ENCODE measurements at places on chromosomes 12 and 14. TPM values are rescaled to one million over a fixed set of nuclear protein-coding genes. Genes with fewer than 3 reads are reported as not detected.
A peak's percentile ranks its signal among the peaks of the same experiment; 100 is the strongest.

DNA sequence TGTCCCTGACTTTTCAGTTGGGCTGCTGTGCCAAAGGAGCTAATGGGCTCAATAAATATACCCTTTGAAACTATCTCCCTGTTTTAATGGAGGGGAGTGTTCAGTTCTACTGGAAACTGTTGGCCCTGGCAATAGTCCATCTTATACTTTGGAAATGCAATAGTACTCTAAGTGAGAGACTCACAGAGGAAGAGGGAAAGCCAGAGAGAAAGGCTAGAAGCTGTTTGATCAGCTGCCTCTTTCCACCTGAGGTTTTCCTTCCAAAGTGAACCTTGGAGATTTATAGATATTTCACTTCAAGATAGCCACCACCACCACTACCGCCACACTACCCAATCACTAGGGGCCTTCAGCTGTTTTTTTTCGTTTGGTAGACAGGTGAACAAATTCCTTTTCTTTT, 93.6 kb upstream of the CCDC91 start:
- DNase-seq: no peak

DNA sequence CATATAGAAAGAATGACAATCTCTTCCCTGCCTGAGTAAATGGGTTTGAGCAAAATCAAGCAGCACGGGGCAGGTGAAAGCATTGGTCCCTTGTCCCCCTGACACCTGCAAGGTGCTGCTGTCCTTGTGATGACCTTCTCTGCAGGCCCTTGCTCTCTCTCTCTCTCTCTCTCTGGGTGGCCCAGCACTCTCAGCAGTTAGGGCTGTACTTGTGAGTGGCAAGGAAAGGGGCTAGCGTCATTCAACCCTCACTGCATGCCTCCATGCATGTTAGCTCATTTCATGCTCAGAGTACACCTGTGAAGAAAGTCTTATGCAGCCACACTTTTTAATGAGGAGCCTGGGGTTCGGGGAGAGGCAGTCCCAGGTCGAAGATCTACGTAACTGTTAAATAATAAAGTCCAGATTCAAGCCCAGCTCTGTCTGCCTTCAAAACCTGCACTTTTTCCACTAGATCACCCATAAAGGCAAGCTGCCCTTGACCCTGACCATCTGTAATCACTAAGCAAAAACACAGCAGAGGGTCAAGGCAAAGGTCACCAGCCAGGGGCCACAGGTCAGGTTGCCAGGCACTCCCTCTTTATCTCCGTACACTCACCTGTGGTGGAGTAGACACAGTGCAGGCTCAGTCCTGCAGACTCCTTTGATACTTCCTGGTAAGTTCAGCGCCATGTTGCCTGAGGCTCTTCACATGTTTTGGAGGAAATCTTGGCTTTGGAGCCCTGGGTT, 44.9 kb upstream of the CLMN start:
- DNase-seq: no peak

DNA sequence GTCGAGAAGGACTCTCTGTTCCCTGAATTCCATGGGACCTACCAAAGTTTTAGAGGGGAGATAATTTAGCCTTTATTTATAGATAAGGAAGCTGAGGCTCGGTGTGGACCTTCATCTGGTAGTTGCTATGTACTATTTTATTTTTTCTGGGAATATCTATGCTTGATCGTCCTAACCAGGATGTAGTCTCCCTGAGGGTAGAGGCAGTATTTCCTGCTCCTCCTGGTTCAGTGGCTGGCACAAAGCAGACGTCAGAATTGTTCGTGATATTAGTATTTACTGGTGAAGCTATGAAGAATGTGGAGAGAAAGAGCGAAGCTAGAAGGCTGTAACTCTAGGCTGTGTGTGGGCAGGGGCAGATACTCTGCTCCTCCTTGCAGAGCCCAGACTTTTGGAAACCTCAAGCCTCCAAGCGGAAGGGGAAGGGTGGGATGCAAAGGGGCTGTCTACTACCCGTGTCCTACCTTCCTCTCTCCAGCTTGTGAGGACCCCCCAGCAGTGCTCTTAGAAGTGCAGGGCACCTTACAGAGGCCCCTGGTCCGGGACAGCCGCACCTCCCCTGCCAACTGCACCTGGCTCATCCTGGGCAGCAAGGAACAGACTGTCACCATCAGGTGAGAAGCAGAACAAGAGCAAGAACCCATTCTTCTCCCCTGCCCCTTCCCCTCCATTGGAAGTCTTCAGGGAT, 1.4 kb downstream of the LRP10 start:
- DNase-seq: no peak

GRCh38 chr14:53619691-53620231, 336.9 kb downstream of the BMP4 start:
- peak; percentile 64 for DNase-seq

DNA sequence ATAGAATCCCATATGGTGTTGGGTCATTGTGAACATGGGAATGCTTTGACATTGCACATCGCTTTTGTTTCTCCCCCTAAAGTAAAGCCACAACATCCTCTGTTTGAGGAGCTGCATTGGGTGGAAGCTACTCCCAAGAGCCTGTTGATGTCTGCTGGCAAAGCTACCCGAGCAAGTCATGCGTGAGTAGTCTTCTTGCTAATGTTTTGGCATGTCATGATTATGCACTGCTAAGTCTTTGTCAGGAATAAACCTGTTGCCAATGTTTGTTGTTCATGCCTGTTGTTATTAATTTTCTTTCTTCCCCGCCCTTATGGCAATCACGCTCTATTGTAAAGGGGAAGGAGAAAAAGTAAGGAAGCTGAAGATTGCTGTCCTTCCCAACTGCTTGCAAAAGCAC, 97.3 kb downstream of the EXOC5 start:
- DNase-seq: no peak

GRCh38 chr12:44647917-44648690, 228.0 kb downstream of the NELL2 start:
- no peak for DNase-seq

DNA sequence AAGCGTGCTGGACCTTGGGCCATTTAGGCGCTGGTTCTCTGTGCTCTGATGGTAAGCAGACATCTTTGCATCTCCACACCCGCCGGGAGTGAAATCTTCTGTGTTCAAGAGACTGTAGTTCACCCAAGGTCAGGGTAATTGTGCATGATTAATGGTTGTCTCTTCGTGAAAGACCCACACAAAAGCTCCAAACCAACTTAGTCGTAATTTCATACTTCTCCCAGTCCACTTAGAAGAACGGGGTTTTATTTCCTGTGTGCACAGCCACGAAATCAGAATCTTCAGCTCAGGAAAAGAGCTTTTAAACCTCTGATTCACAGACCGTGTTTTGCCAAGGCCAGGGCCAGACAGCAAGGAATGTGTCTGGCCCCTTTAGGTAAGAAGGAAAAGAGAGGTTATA, 640.9 kb downstream of the MED13L start:
- DNase-seq: no peak

DNA sequence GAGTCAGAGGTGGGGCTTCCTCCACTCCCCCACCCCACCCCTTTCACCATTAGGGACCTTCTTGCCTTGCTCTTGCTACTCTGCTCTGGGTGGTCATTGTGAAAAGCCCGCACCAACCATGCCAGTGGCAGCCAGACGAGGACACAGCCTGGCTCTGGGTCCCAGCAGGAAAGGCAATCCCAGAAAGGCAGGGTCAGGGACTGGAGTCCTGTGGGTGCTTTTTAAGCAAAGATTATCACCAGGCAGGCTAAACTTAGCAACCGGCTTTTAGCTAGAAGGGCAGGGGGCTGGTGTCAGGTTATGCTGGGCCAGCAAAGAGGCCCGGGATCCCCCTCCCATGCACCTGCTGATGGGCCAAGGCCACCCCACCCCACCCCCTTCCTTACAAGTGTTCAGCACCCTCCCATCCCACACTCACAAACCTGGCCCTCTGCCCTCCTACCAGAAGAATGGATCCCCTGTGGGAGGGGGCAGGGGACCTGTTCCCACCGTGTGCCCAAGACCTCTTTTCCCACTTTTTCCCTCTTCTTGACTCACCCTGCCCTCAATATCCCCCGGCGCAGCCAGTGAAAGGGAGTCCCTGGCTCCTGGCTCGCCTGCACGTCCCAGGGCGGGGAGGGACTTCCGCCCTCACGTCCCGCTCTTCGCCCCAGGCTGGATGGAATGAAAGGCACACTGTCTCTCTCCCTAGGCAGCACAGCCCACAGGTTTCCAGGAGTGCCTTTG, 1.2 kb upstream of the GAPDH start:
- DNase-seq: peak; percentile 76

DNA sequence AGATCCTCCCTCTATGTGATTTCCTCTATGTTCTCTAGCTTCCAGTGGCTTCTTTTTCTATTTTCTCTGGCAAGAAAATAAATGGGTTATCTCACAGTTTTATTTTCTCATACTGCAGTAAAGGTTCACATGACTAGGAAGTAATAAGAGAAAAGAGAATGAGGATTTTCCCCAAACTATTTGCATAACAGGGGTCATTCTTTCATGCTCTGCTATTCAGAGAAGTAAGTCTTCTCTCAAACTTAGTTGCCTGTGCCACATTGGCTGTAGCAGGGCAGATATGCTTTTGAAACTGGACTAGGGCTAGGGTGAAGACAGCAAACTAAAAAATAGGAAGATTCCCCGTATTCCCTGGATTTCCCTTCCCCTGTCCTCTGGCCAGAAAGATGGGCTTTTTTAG, 57.4 kb downstream of the ACSM4 start:
- no peak for DNase-seq

DNA sequence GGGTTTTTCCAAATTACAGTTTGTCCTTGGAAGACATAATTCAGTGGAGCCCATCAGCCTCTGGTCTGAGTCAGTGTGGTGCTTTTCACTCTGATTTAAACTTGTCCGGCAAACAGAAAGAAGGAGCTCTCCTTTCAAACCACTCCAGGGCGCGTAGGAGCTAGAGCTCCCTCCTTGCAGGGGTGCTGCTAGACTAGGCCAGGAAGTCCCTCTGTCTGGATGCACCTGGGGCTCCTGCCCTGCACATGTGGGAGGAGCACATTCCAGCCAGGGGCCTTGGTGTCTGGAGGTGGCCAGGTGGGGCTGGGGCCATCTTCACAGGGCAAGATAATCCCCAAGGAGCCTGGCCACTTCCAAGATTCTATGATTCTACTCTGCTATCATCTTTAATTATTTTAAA, 3.1 kb downstream of the SERPINA3 start:
- DNase-seq: no peak

- DNase-seq: peak; percentile 21
Measured at GRCh38 chr14:39175445-39176262, 600 bp downstream of the PNN start.

DNA sequence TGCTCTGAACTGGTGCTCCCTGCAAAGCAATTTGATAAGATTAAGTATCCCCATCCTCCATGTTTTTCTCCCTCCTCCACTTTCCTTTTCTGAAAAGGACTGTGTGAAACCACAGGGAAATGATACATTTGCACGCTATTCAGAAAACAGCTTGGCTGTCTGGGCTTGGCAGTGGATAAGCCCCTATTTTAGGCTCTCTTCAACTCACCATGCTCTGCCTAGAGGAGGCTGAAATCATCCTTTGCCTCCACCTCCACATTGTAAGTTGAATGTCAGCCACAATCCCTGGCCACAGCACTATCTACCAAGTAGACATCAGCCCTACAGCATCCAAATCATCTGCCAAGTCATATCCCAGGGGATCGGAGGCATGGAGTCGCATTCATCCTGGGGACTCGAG, 642.3 kb downstream of the RPS29 start:
- DNase-seq: no peak

GRCh38 chr14:103838117-103838516, 9.3 kb downstream of the PPP1R13B start:
- no peak for DNase-seq

DNA sequence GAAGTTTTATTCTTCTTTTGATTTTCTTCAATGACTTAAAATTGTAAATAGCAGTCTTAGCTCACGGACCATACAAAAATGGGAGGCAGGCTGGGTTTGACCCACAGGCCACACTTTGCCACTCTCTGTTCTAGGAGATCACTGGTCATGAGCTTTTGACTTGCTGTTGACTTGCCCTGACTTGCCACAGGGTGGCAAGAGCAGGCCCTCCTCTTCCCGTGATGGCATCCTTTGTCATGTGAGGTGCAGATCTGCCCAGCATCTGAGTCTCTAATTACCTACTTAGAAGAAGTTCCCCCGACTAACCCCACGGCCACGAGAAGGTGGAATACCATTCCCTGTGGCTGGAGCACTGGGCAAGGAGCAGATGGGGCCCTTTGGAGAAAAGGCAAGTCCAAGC, 81.0 kb upstream of the SCAF11 start:
- no peak for DNase-seq

GRCh38 chr12:119788786-119789185, 88.3 kb downstream of the CIT start:
- peak; percentile 55 for DNase-seq

DNA sequence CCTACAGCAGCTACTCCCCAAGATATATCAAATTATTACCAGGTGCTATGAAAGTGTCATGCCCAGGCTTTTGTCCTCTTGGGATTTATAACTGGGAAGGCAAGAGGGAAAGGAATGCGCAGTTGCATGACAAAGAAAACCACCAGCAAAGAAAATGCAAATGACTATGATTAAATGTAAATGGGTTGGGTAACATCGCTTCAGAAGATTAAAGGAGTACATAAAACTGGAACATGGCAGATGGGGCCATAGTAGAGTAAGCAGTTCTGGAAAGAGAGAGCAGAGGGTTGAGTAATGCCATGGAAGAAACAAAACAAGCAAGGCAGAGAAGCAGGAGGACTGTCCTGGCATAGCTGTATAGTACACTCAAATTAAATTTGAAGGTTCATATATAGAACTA, 493.1 kb downstream of the NOVA1 start:
- no peak for DNase-seq

DNA sequence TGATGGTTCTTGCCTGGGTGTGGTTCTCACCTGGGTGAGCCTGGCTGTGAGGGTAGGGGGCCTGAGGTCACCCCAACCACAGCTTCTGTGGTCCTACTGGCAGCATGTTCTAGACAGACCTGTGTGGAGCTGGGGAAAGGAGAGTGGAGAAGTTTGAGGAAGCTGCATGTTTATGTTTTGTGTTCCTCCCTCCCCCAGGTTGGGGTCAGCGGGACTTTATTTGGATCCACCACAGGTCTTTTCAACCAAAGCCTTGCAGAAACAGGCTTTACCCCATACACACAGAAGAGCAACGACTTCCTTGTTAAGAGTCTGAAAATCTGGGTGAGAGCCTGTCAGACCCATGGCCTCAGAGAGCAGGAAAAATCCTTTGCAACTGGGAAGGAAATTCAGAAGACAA, 5.6 kb downstream of the CD9 start:
- no peak for DNase-seq

- DNase-seq: no peak
Measured at GRCh38 chr12:125006365-125006764, 12.9 kb downstream of the BRI3BP start.

- peak; percentile 12 for DNase-seq
Measured at GRCh38 chr14:91258011-91258618, 13.6 kb upstream of the GPR68 start.

The LMNTD1 gene
- total RNA-seq: 4.3 TPM

The NEUROD4 gene
- total RNA-seq: not detected

The SRGAP1 gene
- 10.0 TPM for total RNA-seq

The AMN gene
- under 0.01 TPM for total RNA-seq

The TMEM179 gene
- not detected for total RNA-seq

The PRH1 gene
- 16.7 TPM for total RNA-seq

The CNTN1 gene
- 0.18 TPM for total RNA-seq

The GPR68 gene
- total RNA-seq: 0.28 TPM

The SRRM4 gene
- not detected for total RNA-seq

The PROX2 gene
- total RNA-seq: not detected

The FAM161B gene
- total RNA-seq: 2.8 TPM

The PLEK2 gene
- 2.5 TPM for total RNA-seq

The PTCSC3 gene
- total RNA-seq: not detected

The BAZ1A gene
- total RNA-seq: 43.6 TPM

The TBX3 gene
- total RNA-seq: 18.6 TPM

The OR6C68 gene
- total RNA-seq: not detected

The TMTC2 gene
- total RNA-seq: 1.4 TPM
